Pancreas (tissue), 10 donors: ENCODE measurements at places on chromosomes 3 and 15. TPM values are rescaled to one million over a fixed set of nuclear protein-coding genes. Genes with fewer than 3 reads are reported as not detected.

GPR27 gene
- total RNA-seq = 1.7 TPM

PAQR5 gene
- total RNA-seq = 6.0 TPM

SLC24A5 gene
- not detected for total RNA-seq

INKA1 gene
- total RNA-seq = 1.4 TPM

NCBP2 gene
- 26.6 TPM for total RNA-seq

CDHR4 gene
- not detected for total RNA-seq

SLC12A8 gene
- 13.9 TPM for total RNA-seq

- DNase-seq = no peak
These were observed 414.5 kb upstream of the MDFIC2 start for GRCh38 chr3:70726961-70727360.

DNA sequence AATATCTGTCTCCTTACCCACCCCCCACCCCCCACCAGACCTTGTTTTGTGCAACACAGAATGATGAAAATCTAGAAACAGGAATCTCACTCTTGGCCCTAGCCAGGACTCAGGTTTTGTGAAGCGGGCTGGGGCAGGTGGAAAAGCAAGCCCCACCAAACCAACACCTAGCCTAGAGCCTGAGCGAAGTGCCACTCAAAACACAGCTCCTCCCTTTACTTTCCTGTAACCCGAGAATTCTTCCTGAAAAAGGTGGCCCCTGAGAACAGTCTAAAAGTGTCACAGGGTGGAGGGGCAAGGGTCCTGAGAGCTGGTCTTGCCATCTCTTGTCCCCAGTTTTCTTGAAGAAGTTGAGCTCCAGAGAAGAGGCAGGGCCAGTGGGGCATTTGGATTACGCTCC, 17.4 kb upstream of the RPUSD3 start:
- DNase-seq = no peak

- no peak for DNase-seq
These were observed 891 bp downstream of the AHSG start for GRCh38 chr3:186613637-186614265.

GRCh38 chr3:75395580-75396315, 268.4 kb upstream of the FRG2C start:
- no peak for DNase-seq

DNA sequence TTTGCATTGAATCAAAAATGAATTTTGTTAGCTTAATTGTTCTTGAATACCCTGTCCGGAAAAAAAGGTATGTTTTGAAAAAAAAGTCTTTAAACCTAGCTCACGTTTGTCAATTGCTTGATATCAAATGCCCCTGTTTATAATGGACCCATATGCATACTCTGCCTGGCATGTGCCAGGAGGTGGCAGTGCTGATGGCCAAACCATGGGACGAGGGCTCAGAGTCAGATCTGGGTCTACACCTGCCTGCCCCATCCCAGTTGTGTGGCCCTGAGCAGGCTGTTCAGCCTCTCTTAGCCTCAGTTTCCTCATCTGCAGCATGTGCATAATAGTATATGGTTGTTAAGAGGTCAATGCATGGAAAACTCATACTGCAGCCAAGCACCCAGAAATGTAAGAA, 38.8 kb downstream of the PRKCD start:
- no peak for DNase-seq

DNA sequence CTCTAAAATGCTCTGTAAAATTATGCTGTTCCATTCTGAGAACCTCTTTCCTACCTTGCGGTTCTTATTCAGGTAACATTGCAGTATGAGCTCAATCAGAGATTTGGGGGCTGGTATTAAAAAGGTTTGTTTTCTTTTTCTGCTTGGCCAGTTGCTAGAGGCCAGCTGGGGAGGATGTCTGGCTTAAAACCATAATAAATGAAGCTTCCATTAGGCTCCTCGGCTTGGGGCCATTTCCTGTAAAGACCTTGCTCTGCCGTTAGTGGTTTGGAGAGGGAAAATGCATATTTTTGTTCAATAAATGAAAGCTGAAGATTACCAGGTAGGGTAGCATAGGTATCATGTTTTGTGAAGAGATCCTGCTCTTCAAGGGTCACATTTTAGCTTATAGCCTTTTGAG, 55.2 kb downstream of the MCTP2 start:
- DNase-seq = no peak

DNA sequence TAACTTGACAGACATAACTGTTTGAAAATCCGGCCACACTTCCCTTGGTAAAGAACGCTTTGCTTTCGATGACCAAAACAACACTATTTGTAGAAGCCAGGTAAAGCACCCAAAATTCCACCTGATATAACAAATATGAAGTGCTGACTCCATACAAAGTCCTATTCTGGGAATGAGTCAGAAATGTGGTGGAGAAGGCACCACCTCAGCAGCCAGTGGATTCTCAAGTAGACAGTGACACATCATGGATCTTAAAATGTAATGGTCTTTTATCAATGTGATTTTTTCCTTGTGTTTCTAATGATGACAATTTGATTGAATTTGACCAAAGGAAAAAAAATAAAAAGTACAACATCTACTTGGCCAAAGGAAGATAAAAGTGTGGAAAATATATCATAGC, 135.0 kb upstream of the WNT5A start:
- DNase-seq = no peak

DNA sequence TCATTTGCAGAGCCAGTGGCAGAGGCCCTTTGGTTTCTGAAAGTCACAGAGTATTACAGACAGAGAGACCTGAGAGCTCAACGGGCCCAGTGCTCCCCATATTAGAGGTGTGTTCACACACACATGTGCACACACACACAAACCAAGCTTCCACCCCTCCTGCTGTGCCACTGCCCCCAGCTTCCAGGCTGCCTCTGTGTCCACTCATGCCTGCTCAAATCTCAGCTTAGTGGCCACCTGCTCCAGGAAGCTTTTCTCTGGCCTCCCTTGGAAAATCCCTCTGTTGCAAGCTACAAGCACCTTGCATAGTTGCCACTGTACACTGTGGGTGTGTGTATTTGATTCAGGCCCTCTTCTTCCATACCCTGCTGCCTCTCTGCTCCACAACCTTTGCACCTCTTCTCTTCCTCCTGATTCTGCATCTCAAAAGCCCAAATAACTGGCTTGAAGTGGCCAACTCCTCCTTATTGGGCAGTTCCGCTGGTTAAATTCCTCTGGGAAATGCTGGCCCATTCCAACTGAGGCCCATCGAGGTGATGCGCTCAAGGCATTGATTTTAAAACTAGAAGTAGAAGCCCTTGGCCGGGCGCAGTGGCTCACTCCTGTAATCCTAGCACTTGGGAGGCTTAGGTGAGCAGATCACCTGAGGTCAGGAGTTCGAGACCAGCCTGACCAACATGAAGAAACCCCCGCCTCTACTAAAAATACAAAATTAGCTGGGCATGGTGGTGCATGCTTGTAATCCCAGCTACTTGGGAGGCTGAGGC, 23.0 kb downstream of the MESD start:
- no peak for DNase-seq

GRCh38 chr3:131716007-131716406, 213.2 kb upstream of the MRPL3 start:
- DNase-seq = no peak

DNA sequence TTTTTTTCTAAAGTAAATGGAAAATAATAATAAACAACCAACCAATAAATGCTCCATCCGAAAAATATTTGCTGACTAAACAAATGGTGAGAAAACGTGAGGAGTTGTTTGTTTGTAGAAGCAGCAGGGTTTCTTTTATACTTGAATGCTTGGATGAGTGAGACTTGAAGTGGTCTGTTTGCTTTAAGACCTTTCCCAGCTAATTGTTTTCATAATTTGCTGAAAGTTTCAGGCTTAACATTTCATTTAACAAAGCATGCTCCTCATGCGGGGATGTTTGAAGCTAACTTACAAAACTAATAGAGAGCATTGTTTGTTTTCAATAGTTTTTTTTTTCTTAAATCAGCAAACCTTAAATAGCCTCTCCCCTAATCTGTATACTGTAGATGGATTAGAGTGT, 484.6 kb downstream of the ROBO2 start:
- DNase-seq = no peak

- DNase-seq = no peak
These were observed 67.0 kb upstream of the ABHD2 start for GRCh38 chr15:89021224-89021623.

DNA sequence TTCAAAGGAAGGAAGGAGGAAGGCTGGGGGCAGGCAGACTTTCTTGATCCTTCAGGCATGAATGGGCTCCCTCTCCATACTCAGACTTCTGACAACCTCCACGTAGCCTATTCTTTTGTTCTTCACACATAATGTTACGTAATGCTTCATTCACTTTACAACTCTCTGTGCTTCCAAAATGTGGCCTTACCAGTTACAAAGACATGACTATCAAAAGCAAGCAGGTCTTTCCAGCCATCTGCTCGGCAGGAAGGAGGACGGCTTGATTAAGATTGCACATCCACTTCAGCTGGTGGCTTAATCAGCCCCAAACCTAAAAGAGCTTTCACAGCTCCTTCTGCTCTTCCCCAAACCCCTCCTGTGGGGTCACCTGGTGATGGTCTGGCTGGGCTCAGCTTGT, 263.2 kb downstream of the XXYLT1 start:
- DNase-seq = no peak

DNA sequence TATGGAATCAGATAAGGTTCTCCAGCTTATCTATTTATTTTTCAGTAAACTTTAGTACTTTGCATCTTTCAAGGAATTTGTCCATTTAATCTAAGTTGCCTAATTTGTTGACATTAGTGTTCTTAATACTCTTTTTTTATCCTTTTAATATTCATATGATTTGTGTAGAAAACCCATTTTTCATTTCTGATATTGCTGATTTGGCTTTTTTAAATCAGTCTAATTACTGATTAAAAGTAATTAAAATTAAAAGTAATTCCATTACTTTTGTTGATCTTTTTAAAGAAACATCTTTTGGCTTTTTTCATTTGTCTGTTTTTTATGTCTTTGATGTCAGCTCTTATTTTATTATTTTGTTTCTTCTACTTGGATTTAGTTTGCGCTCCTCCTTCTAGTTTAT, 101.2 kb downstream of the CGGBP1 start:
- DNase-seq = no peak

- no peak for DNase-seq
These were observed 19.0 kb upstream of the HTR3E start for GRCh38 chr3:184077881-184078280.

GRCh38 chr3:109985943-109986555, 648.7 kb upstream of the DPPA4 start:
- no peak for DNase-seq

DNA sequence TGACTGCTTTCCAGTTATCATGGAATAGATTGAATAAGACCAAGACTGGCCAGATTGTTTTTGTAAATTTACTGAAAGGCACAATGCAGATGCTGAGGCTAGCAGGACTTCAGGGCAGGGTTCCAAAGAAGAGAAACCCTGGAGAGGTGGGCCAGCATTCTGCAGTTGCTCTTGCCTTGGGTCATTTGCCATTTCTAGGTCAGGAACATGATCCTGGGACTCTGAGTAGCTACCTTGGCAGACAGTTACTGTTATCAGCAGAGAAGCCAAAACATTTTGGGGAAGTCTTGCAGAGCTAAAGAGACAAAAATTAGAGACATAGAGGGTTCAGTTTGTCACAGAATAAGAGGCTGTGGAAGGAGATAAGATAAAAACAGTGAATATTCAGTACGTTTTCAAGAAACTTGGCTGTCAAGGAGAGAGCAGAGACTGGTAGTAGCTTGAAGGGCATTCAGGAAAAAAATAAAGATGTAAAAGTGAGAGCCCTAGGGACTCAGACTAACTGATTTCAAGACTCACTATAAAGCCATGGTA, 46.8 kb upstream of the MYRIP start:
- no peak for DNase-seq

DNA sequence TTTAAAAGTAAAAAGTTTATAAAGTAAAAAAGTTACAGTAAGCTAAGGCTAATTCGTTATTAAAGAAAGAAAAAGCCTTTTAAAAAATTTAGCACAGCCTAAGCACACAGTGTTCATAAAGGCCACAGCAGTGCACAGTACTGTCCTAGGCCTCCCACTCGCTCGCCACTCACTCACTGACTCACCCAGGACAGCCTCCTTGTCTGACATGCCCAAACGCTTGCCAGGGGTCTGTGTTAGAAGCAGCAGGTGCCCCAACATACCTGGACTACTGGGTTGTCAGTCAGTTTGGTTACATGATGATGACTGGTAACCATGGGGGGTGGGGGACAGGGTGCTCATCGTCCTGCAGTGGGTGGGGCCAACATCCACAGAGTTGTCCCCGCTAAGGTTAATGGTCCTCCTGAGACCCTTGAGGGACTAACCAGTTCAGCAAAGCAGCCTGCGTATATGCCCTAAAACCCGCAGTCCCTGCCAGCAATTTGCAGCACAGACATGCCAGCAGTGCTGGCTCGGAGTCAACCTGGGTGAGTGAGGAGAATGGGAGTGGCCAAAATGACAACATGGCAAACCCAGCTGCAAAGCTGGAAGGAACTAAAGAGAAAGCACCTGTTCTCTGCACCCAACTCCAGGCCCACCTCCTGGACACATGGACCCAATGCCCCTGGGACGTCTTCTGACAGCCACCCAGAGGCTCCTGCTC, 49.2 kb downstream of the CYFIP1 start:
- DNase-seq = peak; percentile 90

GRCh38 chr3:78569804-78570203, 1198.0 kb downstream of the ROBO1 start:
- DNase-seq = no peak

DNA sequence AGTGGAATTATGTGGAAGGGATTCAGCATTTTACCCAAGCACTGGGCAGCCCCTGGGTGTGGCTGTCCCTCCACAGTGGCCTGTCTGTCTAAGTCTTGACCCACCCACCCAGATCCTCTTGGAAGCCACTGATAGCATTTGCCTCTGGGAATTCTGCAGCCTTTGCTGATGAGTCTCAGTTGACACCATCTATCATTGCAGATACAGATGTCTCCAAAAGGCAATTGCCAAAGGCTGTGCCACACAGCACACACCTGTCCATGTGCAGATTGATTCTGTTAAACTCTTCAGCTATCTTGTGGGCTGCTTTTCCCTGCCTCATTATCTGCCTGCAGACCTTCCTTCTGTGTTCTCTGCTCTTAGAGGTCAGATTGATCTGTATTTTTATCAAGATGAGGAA, 18.1 kb downstream of the CX3CR1 start:
- no peak for DNase-seq
